ENCODE measurements at places on chromosomes 5 and 9. TPM values are rescaled to one million over a fixed set of nuclear protein-coding genes. Genes with fewer than 3 reads are reported as not detected.

- no peak for DNase-seq
These were observed 86.8 kb downstream of the MELK start for GRCh38 chr9:36659500-36659899.

DNA sequence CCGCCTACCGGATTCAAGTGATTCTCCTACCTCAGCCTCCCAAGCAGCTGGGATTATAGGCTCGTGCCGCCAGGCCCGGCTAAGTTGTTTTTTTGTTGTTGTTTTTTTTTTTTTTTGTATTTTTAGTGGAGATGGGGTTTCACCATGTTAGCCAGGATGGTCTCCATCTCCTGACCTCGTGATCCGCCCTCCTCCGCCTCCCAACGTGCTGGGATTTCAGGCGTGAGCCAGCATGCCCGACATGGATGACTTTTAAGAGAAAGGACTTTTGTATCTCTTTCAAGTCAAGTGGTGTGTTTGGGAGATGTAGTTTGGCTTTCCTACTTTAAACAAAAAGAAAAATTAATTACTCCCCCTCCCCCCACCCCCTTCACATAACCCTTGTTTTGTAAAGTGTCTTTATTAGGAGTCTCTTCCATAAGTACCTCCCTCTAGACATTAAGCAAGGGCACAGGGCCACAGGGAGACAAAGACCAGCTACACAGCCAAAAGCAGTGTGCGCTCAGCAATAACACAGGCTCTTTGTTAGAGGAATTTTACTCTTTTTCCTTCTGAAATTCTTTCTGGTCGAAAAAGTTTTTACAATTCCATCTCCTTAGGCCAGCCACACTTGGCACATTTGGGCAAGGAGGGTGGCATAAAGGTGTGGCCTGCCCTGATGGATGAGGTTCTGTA is 31.2 kb downstream of the JAKMIP2 start:
- DNase-seq: no peak

- DNase-seq: no peak
These were observed 61.9 kb upstream of the IL7R start for GRCh38 chr5:35794684-35795375.

- DNase-seq: no peak
These were observed 31.7 kb downstream of the PJA2 start for GRCh38 chr5:109378095-109378494.

DNA sequence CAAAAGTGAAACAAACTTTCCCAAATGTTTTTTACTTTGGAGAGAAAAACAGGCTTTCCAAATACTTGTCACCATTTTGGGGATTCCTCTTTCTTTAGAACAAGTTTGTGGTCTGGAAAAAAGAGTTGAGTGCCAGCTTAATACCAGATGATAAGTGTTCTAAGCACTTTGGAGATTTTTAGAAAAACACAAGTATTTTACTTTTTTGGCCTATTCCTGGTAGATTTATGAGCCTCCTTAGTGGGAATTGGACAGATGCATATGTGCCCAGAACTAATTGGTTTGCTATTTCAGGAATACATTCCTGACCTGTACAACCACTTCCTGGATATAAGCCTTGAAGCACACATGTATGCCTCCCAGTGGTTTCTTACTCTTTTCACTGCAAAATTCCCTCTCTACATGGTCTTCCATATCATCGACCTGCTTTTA is 40.5 kb downstream of the GPR21 start:
- no peak for DNase-seq

GRCh38 chr9:137371946-137372651 is 50.9 kb downstream of the EXD3 start:
- no peak for DNase-seq

- DNase-seq: no peak
These were observed 153.4 kb downstream of the HSPA4 start for GRCh38 chr5:133205204-133205603.

- DNase-seq: no peak
These were observed 12.9 kb upstream of the COL15A1 start for GRCh38 chr9:98930792-98931191.

GRCh38 chr5:69224520-69224919 is 10.2 kb upstream of the CDK7 start:
- no peak for DNase-seq

GRCh38 chr5:31477516-31477915 is 54.4 kb downstream of the DROSHA start:
- DNase-seq: no peak

- DNase-seq: no peak
These were observed 122.2 kb upstream of the TBCA start for GRCh38 chr5:77898385-77898784.

GRCh38 chr5:176812269-176813259 is 2.2 kb downstream of the UNC5A start:
- DNase-seq: no peak

DNA sequence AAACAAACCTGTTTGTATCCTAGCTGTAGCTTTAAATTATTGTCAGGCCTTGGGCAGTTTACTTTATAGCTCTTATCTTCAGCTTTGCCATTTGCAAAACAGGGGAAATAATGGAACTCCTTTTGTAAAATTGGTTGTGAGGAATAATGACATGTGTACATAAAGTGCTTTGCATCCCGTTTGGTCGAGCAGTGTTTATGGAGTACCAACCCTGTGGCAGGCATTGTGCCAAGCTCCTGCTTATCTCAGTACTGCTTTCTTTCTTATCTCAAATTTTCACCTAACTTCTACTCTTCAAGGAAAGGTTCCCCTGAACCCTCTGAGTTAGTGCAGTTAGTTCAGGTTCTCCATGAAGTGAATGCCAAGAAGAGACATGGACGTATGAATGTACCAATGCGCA is 9.4 kb upstream of the TENT2 start:
- DNase-seq: no peak

GRCh38 chr5:17895288-17896033 is 261.2 kb downstream of the TAF11L14 start:
- no peak for DNase-seq

DNA sequence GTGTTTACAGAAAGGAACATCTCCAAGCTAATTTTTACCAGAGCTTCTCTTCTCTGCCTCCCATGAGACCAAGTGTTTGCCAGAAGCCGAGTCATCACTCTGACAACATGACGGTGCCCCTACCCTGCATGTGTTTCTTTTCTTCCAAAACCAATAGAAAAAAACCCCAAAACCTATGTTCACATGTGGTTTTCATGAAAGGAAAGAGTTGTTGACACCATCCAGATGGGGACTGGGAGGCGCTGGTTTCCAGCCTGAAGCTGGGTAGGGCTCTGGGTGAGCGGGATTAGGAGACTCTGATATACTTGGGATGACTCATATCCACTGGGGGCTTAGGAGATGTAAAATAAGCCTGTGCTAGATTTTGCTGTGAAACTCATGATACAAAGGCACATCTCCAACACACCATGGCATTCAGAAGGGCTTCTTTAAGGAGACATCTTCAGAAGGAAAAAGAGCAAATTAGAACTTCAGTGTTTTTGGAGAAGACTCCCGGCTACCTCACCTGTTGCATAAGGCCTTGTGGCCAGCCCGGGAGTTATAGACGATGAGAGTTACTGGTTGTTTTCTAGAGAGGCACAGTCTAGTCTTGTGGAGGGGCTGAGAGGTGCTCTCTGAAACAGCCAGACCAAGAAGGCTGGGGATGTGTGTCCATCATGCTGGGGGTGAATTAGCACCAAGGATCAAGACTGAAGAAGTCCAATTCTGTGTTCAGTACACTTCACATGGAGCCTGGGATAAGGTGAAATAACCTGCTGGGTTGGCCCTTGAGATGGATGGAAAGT is 108.9 kb upstream of the LHFPL2 start:
- no peak for DNase-seq

- DNase-seq: no peak
These were observed 31.9 kb upstream of the FANCC start for GRCh38 chr9:95349091-95350038.

DNA sequence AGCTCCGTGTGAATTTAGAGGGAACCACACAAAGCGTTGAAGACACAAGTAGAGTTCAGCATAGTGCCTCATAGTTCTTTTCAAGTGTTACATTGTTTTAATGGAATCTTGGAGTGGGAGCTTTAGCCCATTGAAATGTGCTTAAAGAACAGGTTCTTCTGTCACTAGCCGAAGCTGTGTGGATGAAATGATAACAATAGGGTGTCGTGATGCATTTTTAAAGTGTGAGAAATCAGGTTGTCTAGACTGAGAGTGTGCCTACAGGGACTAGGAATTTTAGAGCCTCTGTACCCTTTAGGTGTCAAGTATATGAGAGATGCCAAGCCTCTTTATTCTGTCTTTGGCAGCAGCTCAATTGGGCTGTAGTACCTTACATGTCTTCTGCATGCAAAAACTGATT is 83.0 kb downstream of the NDUFS4 start:
- DNase-seq: no peak

GRCh38 chr9:126503333-126504085 is 110.2 kb upstream of the LMX1B start:
- DNase-seq: no peak

DNA sequence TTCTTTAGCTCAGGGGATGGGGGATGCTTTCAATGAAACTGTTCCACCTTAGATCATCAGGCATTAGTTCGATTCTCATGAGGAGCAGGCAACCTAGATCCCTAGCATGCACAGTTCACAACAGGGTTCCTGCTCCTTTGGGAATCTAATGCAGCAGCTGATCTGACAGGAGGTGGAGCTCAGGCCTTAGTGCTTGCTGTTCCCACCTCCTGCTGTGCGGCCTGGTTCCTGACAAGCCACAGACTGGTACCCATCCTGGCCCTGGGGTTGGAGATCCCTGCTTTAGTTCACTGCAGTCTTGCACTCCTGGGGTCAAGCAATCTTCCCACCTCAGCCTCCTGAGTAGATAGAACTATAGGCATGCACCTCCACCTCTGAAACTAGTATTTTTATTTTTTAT is 1369.8 kb upstream of the NUDT12 start:
- DNase-seq: no peak

- no peak for DNase-seq
These were observed 159.2 kb downstream of the CDC42SE2 start for GRCh38 chr5:131423056-131423455.

DNA sequence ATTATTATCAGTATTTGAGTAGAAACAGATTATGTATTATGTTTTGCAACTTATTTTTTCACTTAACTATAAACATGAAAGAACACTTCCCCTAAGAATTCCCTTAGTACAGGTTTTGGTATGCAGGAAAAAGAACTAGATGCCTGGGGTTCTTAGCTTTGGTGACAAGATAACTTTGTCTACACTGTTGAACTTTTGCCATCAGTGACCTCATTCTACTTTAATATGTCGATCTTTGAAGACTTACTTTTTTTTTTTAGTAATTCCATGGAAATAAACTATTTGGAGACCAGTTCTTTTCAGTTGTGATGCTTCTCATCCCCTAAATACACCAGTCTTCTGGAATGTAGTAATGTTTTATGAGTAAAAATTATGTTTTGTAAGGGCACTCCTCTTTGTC is 34.3 kb downstream of the ZNF462 start:
- no peak for DNase-seq

DNA sequence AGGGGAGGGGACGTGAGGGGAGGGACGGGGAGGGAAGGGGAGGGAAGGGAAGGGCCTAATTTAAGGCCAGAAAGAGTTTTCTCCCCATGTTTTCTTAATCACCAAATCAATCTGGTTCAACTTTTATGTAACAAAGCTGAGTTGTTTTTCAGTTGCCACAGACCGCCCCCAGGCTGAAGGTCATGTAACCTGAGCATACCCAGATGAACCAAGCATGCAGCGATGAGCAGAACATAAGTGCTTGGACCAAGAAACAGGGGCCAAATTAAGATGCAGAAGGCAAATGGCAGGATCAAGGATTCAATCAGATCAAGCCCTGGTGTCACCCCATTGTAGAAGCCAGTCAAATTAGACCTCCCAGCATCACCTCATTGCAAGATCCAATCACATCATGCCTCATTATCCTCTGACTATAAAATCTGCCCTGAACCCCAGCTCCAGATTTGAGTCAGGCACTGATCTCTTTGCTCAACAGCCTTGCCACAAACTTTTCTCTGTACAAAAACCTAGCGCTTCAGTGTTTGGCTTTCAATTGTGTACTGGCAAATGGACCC is 113.5 kb upstream of the TNPO1 start:
- DNase-seq: no peak

DNA sequence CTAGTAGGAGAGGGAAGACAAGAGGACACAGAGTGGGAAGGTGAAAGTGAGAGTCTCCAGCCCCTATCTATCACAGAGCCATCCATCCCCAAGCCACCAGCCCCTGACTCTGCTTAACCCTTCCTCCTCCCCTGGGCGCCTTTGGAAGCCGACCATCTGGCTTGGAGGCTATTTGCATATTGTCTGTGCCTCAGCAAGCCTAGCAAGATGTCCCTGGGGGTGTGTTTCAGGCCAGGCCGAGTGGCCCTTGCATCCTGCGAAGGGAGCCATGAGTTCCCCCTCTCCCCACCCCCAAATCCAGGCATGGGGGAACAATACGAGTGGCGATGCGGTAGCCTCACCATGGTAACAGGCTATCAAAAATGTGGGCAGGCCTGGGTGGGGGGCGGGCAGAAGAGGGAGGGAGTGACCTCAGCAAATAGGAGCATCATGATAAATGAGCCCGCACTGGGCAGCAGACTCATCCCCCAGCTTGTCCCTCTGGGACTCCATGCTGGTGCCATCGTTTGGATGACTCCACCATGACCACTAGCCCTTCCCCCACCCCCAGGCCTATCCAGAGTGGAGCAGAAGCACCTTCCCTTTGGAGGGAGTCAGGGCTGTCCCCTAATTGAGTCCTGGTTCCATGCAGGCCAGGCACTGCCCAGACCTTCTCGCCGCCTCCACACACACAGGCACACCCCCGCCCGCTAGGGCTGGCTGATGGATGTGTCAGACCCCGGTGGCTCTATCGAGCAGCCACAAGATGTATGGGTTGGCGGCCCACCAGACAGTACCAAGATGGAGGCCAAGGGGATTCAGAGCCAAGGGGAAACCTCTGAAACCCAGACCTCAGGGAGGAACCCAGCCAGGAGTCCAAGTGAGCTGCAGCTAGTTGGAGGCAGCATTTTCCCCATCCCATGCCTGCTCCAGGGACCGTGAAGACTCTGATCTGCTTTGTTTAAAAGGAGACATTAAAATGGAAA is 14.6 kb downstream of the URM1 start:
- DNase-seq: no peak

DNA sequence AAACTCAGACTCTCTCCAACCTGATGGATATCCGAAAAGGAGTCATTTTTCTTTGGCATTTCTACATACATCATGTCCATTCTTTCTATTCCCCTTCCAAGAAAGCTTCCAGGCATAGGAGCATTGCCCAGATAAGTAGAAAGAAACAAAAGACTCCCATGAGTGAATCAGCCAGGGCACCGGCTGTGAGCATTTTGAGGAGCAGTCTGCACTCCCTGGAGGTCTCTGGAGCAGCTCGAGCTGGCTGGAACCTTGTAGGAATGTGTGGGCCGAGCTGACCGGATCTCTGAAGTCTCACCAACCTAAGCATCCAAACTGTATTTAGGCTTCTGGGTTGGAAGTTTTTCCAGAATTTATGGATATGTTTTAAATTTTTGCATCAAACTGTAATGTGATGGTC is 161.4 kb upstream of the TRPC7 start:
- no peak for DNase-seq

GRCh38 chr5:74206579-74207550 is 433.7 kb downstream of the ENC1 start:
- peak; percentile 56 for DNase-seq

Gene KCNV2
- total RNA-seq: not detected

Gene FOXE1
- 0.04 TPM for total RNA-seq

Gene ZNF608
- 50.2 TPM for total RNA-seq

Gene TENT4A
- total RNA-seq: 12.0 TPM

Gene CATSPER3
- 0.13 TPM for total RNA-seq

Gene MYMK
- total RNA-seq: not detected

Gene GOLGA2
- total RNA-seq: 75.8 TPM

Gene RNF183
- not detected for total RNA-seq

Gene ARID3C
- total RNA-seq: 0.48 TPM

Gene GRM6
- not detected for total RNA-seq

Gene TAF11L3
- total RNA-seq: not detected

Gene DDX31
- total RNA-seq: 15.1 TPM

Gene RNF180
- total RNA-seq: 11.5 TPM

Gene FAM151B
- total RNA-seq: 3.8 TPM

Gene SLC1A3
- total RNA-seq: 4.3 TPM

Measured in kidney epithelial cell (primary cell).